ENCODE measurements at places on chromosomes 7 and 10.

GRCh38 chr7:98200364-98200763 lies 10.9 kb upstream of the BHLHA15 start:
- no peak for DNase-seq

- no peak for DNase-seq
Measured at GRCh38 chr10:122559228-122559627, 1.3 kb upstream of the DMBT1 start.

GRCh38 chr7:56079450-56080185 lies 13.1 kb downstream of the PHKG1 start:
- DNase-seq = no peak

DNA sequence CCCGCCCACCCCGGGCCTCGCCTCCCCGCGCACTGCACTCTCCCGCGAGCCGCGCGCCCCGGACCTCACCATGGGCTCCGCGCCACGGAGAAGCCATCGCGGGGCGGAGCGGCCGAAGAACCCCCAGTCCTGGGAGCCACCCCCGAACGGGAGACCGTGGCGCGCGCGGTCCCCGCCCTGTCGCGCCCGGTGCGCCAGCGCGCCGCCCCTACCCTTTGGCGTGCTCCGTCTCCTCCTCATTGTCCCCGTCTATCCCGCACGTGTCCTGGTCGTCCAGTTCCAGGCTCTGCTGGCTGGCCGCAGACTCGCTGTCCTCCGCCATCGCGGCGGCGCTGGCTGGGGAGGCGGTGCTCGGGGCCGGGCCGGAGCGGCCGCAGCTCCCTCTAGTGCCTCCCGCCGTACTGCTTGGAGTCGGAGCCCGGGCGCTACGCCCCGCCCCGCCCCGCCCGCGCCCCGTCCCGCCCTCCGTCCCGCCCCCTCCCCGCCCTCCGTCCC lies at the start of gene NMT2:
NMT2 (minus strand) TSS at position 403 of the 495 bp plus-strand sequence; CDS start at position 322, 81 bp downstream.
- no peak for DNase-seq

- no peak for DNase-seq
Measured at GRCh38 chr10:10855151-10855581, 162.5 kb upstream of the CELF2 start.

- no peak for DNase-seq
Measured at GRCh38 chr7:82241356-82241755, 202.2 kb downstream of the CACNA2D1 start.

DNA sequence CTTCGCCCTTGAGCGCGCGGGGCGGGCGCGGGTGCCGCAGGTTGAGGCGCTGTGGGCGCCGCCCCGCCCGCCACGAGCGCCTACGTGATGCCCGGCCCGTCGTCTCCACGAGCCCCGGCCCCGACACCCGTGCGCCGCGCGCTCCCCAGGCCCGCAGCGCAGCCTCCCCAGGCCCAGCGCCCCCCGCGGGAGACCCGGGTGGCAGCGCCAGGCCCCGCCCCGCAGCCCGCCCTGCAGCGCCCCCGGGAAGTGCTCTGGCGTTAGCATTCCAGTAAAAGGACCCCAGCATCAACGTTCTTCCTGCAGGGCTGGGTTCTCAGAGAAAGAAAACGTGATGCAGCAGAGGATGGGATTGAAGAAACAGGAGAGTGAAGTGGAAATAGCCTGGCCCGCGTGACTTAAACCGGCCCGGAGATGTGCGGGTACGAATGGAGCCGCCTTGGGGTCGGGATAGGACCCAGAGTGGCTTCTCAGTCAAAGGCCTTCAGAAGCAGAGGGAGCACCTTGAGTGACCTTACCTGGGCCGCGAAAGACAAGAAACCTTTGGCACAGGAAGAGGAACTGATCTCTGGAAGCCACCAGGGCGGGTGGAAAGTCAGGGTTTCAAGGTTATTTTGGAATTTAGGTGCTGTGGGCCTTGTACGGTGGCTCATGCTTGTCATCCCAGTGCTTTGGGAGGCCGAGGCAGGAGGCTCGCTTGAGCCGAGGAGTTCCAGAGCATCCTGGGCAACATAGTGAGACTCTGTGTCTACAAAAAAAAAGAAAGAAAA lies 1.8 kb downstream of the PFKP start:
- DNase-seq = no peak

DNA sequence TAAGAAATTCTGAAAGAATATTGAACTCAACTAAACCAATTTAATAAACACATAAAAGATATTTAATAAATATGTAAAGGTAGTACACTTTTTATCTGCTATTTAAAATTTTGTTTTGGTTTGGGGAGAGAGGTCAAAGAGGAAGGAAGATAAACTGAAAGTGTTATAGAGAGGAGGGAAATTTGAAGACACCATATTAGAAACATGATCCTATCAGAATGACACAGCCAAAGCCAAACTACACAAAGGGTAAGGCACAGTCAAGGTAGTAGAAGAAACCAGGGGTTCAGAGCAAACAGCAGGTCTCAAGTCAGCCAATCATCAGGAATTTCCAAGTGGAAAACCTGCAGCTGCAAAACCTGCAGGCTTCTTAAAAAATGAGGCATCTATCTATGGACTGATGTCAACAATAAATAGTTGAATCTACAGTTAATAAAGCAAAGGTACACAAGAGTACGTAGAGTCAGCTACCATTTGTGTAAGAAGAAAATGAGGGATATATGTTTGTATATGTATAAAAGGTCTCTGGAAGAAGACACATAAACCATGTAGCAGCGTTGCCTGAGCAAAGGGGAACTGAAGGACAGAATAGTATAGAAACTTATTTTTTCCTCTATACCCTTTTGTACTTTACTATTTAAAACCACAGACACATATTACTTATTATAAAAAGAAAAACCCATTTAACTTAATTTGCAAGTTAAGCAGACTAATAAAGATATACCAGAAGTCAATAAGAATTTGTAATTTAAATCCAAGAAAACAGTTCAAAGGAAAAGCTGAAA lies 10.0 kb downstream of the ZNF800 start:
- no peak for DNase-seq

- DNase-seq = no peak
Measured at GRCh38 chr7:7110706-7111105, 71.6 kb upstream of the C1GALT1 start.

GRCh38 chr10:3948843-3949242 lies 163.8 kb upstream of the KLF6 start:
- DNase-seq = peak; percentile 33

- DNase-seq = no peak
Measured at GRCh38 chr10:102185811-102186527, 33.8 kb downstream of the NOLC1 start.

GRCh38 chr10:73529089-73529832 lies 33.4 kb upstream of the PPP3CB start:
- DNase-seq = peak; percentile 20

GRCh38 chr7:3670898-3671297 lies 369.8 kb downstream of the SDK1 start:
- DNase-seq = no peak

GRCh38 chr7:129741743-129742213 lies 130.3 kb downstream of the NRF1 start:
- no peak for DNase-seq

- no peak for DNase-seq
Measured at GRCh38 chr7:88452646-88453045, 146.0 kb upstream of the STEAP4 start.

DNA sequence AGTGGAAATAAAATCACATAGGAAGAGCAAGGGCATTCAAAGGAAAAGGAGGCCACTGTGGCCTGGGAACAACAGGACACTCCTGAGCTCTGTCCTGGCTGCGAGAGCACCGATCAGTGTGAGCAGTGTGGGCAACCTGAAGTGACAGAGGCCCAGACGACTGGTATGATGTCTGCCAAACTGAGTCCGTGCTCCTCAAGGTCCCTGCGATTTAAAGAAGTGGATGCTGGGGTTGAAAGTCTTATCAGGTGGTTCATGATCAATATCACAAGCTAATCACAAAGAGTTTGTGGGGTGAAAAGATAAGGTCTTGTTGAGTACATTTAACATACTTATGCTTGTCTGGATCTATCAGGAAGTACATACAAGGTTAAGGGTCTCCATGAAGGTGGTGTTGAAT lies 176.5 kb downstream of the ZNF438 start:
- DNase-seq = no peak
